ENCODE measurements at places on chromosomes 7 and 10.

- no peak for DNase-seq
Measured at GRCh38 chr7:20241194-20241910, 24.2 kb upstream of the MACC1 start.

- DNase-seq = no peak
Measured at GRCh38 chr7:81206217-81206616, 287.4 kb upstream of the SEMA3C start.

DNA sequence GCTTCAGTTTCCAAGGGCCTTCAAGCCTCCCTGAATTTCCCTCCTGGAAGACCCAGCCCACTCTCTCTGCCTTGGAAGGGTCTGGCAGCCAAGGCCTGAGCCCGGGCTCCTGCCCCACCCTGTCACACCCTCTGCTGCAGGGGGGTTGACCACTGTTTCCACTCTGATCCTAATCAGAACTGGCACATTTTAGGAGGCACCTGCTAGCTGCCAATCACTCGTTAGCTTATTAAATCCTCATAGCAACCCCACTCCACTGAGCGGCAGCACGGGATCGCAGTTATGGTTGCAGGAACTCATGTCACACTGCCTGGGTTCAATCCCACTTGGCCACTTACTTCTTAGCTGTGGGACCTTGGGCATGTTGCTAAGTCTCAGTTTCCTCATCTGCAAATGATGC, 12.9 kb downstream of the HSPB1 start:
- DNase-seq = no peak

- no peak for DNase-seq
Measured at GRCh38 chr7:28418966-28419365, 6.6 kb downstream of the CREB5 start.

DNA sequence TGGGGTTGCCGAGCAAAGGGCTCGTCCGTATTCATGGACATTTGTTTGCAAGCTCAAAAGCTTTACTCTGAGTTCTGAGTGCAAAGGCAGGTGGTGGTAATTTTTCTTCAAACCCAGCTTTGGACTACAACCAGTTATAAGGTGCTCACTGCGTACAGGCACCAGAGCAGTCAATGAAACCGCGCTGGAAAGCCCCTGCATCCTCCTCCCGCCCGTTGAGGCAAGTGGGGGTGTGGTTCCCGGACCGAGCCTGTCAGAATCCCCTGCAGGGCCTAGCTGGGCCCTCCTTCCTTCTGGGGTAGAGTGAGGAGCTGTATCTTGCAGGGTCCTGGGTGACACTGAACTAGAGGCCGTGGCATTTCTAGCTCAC, 22.3 kb downstream of the AMZ1 start:
- DNase-seq = peak; percentile 41

- no peak for DNase-seq
Measured at GRCh38 chr10:113517901-113518260, 35.0 kb upstream of the HABP2 start.

- DNase-seq = no peak
Measured at GRCh38 chr10:58712982-58713381, 200.3 kb downstream of the BICC1 start.

DNA sequence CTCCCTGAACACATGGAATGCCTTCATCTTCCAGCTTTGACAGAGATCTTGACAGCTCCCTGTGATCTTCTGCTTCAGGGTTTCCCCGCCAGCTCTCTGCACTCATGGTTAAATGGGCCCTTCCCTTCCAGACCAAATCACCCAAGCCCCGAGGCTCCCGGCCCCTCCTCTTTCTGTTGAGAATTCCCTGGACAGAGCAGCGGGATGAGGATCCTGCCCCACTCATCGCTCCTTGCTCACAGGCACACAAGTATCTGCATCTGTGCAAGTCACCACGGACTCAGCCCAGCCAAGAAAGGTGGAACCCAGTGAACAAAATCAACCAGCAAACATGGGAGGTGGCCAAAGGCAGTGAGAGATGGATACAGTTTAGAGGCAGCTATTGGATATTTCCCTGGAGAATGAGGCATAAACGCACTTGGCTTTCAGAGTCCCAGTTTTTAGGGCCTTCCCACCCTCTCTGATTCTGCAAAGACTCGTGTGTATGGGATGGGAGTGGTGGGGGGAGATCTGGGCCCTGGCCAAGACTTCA, 37.7 kb upstream of the CXCL12 start:
- DNase-seq = no peak

DNA sequence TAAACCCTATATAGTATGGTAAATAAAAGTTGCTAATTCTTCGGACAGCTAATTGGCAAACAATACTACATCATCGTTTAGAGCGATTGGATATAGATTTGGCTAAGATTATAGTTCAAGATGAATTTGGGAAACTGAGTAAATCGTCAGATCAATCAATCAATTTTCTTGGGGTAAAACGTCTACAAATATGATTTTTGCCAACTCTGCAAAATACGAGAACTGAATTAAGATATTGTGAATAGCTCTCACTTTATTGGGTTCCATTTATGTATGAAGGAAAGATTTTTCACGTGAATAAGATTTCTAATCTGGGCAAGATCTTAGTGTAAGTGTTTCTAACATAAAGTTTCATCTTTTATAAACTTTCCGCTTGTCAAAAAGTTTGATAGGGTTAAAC, 132.9 kb upstream of the AGR3 start:
- DNase-seq = no peak

DNA sequence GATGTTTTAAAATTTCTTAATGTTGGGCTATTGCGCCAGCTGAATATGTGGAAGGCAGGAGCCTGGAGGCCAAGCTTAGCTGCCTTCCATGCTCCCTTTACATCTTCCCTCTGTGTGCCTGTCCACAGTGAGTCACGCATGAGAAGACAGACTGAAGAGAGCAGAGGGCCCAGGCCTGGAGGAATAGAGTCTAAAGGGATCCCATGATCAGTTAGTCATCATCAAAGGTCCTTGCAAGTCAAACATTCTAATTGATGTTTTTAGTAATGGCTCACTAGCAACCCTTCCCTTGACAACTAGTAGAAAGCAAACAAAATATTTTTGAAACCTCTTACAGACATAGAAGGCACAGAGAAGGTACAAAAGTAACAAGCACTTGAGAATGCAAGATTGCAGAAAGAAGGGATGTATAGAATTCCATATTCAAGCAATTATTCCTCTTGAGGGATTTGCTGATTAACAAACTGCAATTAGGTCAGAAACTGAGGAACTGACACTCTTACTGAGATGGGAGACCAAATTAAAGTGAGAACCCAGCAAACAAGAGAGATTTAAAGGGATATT, 30.7 kb upstream of the APBB1IP start:
- no peak for DNase-seq

GRCh38 chr7:71705217-71705616, 573.3 kb downstream of the GALNT17 start:
- no peak for DNase-seq

- no peak for DNase-seq
Measured at GRCh38 chr10:101557541-101557940, 30.5 kb downstream of the POLL start.

GRCh38 chr7:87218796-87219544, 562 bp downstream of the TMEM243 start:
- DNase-seq = no peak

DNA sequence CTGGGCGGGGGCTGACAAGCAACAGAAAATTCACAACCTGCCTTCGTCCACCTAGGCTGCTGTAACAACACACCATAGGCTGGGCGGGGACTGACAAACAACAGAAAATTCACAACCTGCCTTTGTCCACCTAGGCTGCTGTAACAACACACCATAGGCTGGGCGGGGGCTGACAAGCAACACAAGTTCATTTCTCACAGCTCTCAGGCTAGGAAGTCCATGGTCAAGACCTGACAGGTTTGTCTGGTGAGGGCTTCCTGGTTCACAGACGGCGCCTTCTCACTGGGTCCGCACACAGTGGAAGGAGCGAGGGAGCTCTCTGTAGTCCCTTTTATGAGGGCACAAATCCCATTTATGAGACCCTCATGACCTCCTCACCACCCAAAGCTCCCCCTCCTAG, 52.2 kb downstream of the DIP2C start:
- DNase-seq = no peak

DNA sequence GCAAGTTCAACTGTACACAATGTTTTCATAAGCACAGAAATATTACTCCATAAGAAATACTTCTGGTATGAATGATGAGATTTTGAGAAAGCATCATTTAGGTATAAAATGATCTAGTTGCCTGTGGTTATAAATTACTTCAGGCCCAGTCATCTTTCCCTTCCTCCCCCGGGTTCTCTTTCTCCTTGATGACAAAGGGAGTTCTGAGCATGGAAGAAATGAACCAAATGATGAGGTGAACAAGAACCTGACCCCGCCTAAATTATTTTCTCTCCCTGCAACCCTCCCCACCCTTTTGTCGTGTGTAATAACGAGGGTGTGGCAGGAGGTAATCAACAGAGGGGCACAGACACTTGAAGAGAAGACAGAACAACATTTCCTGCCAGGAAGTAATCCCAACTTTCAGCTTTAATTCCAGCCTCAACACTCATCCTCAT, 319.6 kb upstream of the SP8 start:
- DNase-seq = no peak

- no peak for DNase-seq
Measured at GRCh38 chr7:17307558-17307957, 9.1 kb downstream of the AHR start.

- DNase-seq = no peak
Measured at GRCh38 chr7:2523461-2523936, 3.9 kb downstream of the LFNG start.

GRCh38 chr10:101224910-101225823, 4.1 kb downstream of the LBX1 start:
- DNase-seq = no peak

GRCh38 chr7:30177965-30178364, 43.2 kb downstream of the MTURN start:
- no peak for DNase-seq

GRCh38 chr10:131882590-131883451, 18.0 kb upstream of the PPP2R2D start:
- DNase-seq = no peak

DNA sequence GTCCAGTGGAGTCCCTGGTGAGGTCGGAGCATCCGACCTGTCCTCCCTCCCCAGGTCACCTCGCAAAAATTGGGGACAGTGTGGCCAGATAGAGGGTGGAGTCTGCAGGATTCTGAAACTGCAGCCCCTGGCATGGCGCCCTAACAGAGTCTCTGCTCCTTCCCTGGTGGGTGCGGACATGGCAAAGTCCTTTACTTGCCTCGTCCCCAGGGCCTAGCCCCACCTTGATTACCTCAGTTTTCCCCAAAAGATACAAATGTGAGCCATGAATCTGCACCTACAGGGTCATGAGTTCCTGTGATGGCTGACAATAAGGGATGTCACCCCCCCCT, 47.7 kb downstream of the NPVF start:
- no peak for DNase-seq

DNA sequence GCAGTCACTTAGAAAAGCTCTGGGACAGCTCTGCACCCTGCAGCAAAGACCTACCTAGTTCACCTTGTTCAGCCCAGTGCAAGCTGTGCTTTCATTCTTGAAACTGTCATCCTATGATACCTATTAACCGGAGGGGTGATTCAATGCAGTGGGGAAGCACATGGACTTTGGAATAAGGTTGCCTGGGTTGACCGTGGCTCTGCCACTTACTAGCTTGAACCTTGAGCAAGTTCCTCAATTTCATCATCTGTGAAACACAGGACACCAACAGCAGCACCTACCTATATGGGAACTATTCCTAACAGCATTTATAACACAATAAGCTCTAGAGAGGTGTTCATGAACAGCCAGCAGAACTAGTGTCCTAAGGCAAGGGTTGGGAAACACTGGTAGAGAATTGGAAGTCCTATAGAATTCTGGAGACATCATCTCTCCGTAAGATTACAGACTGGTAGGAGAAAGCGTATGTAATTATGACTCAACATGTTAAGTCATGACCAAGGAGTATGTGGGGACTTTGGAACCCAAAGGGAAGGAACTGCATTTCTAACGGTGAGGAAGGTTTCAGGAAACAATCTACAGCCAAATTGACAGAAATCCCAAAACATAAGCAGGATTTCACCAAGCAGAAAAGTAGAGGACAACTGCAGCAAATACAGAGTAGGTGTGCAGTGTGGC, 270.0 kb downstream of the USP6NL start:
- no peak for DNase-seq

- no peak for DNase-seq
Measured at GRCh38 chr7:71459132-71459531, 327.2 kb downstream of the GALNT17 start.

DNA sequence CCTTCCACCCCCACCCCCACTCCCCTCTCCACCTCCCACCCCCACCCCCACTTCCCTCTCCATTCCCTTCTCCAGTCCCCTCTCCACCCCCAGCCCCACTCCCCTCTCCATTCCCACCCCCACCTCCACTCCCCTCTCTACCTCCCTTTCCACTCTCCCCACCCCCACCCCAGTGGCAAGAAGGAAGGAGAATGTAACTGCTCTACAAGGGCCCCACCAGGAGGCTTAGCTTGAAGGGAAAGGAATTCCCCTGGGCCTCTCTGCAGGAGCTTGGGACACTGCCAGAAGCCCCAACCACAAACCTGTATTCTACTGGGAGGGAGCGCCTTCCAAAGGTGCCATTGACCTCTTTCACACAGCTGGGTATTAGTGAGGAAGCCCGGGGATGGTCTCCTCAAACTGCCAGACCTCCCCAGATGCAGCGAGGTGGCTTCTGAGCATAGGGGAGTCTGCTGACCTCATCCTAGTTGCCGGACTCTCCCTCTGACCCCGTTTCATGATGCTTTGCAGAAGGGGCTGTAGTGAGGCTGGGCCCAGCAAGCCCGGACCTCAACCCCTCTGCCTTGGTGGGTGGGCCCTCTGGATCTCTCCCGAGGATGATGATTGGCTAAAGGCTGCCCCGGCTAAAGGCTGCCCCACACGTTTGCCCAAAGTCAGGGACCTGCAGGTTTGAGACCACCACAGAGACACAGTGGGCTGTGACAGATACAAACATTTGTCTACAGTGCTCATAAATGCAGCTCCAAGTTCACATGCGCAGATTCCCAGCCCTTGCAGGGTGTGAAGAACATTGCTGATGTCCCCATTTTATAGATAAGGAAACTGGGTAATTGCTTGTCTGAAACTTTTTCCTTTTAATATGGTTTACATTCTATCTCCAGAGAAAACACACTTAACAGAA, 2.9 kb downstream of the DEPP1 start:
- DNase-seq = no peak

GRCh38 chr7:37984750-37985390, 64.4 kb downstream of the EPDR1 start:
- DNase-seq = no peak

DNA sequence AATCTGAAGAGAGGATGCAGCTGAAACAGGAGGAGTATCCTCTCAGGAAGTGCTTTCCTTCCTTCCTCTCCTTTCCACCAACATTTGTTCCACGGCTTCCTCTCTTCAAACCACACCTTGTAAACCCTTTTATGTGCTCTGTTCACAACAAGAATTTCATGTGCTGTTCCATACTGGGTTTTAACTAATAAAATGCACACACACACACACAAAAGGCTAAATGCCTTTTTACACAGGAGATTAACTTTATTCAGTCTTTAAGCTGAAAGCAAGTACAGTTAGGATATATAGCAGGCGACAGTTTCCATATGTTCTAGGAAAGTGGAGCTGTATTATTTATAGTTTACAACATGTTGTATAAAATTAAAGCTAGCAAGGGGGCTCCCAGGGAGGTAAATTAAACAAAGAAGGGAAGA, 106.7 kb downstream of the REEP3 start:
- no peak for DNase-seq
